ENCODE measurements at places on chromosomes 12 and 14.

GRCh38 chr14:39467889-39468524 lies 35.8 kb upstream of the FBXO33 start:
- DNase-seq: peak; percentile 43

- peak; percentile 77 for DNase-seq
These were observed 13.8 kb downstream of the DTX1 start for GRCh38 chr12:113070117-113070906.

DNA sequence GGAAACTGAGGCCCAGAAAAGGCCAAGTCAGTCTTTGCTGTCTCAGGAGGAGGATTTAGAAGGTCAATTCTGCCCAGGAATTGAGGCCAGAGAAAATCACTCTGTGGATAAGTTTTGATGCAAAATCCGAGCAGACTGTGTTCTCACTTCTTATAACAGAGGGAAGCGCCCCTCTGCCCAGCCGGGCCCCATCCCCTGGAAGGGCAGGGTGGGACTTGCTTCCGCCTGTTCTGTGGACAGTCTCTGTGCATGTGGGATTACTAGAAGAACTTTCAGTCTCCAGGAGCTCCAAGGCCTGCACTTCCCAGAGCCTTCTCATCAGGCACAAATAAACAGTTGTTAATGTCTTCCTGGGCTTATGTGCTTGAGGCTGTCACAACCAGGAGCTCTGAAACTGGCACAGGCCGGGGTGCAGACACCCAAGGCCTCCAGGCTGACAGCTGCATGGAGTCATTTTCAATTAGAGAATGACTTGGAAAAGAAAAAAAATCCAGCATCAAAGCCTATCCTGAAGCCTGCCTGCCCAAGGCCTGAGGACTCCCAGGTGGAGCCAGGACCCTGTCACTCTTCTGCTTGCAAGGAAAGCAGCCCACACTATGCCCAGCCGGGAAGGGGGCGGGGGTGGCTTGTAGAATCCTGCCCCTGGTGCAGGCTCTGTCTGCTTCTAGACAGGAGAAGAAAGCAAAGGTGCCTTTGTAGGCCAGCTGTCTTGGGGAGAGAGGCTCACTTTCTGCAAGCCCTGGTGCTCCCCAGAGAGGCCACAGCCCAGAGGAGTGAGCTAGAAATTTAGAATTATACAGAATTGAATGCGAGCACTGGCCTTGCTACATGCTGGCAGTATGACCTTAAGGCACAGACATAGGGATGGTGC lies 84.7 kb downstream of the NTF3 start:
- DNase-seq: no peak

DNA sequence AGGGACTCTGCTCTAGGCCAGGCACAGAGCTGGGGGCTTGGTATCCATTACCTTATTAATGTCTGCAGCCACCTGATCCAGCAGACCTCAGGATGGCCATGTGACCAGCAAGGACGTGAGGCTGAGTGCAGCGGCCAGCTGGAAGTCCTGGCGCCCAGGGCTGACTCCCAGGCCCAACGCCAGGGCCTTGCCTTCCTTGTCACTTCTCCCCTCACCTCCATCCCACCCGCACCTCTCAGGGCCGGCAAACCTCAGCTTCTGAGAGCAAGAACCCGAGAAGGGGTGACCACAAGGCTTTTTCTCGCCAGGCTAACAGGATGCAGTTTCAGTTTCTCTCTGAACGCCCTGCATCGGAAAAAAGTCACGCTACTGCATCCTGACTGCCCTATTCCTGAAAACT lies 15.4 kb downstream of the RAB35 start:
- DNase-seq: no peak

DNA sequence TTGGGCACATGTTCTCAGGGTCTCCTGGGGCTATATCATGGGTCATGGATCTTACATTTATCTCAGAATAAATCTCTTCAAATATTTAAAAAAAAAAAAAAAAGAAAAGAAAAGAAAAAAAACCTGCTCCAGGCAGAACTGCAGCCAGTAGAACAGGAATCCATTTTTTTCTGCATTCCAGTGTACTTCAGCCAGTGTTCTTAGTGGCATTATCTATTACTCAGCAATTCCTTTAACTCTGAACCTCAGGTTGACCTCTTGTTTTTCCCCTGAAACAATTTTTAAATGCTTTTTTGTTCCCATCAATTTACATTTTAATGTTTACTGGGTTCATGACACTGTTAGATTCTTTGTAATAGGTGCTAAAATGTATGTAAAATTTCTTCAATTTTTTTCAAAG lies 66.7 kb upstream of the STXBP6 start:
- no peak for DNase-seq

DNA sequence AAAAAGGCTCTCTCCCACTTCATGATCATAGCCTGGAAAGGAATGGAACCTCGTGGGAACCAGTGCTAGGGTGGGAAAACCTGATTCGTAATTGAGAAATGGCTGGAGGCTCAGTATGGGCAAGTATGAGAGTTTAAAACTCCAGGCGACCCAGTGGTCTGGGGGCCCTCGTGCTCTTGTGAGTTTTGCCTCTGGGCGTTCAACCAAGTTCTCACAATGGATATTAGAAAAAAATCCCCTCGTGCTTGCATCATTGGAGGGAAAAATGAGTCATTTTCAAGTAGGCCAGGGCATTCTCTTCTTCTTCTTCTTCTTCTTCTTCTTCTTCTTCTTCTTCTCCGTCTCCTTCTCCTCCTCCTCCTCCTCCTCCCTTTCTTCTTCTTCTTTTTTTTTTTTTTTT lies 39.0 kb downstream of the GPR68 start:
- no peak for DNase-seq

DNA sequence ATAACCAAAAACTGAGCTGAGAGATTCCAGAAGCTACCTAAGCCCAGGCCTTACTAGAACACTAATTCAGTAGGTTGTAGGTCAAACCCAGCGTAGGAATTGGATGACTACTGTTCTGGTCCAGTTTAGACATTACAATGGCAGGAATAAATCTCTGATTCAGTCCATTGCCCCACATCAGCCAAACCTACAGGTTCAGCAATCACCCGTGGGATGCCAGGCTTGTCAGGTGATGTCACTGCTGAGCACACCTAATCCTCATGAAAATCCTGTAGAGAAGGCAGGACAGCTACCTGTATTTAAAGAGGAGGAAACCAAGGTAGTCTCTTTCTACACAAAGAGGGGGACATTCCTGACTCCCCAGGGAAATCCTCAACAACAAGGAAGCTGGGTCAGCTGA lies 63.7 kb downstream of the RFX4 start:
- DNase-seq: no peak

DNA sequence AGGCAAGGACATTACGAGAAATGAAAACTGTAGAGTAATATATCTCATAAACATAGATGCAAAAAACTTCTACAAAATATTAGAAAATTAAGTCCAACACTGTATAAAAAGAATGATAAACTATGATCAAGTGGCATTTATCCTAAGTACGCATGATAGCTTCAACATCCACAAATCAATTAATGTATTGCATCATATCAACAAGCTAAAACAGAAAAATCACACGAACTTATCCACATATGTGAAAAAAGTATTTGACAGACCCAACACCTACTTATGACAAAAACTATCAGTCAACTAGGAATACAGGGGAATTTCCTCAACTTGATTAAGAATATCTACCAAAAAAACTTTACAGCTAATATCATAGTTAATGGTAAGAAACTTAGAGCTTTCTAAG lies 129.9 kb upstream of the ALG10 start:
- DNase-seq: no peak

DNA sequence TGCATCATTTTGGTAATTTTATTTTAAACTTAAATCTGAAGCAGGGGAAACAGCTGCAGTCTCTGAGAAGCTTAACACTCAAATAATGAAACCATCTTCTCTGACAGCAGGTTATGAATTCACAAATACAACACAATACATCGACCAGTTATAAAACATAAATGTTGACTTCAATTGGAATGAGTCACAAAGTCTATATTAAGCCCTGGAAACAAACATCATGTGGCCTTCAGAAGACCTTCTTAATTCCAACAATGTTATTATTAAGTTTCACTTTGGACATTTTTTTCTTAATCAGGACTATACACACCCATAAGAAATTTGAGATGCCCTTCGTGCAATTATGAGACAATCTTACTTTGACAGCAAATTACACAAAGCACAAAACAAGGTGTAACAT lies 68.9 kb downstream of the CEP128 start:
- no peak for DNase-seq

DNA sequence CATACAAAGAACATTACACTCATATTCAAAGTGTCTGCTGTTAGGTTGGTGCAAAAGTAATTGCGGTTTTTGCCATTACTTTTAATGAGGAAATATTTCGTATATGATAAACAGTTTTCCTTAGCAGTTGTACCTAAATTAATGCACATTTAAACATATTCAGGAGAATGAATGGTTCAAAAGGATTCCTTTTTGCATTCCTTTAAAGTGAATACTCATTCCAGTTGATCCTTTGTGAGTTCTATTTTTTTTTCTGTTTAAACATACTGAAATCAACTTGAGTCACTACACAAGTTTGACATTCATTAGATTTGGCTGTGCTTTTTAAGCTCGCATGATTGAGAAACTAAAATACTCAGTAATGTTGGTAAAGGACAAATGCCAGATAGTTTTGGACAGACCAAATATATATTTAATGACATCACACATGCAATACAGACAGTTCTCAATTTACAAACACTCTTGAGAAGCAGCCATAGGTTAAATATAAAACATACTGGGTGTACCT lies 13.8 kb upstream of the SLC38A2 start:
- DNase-seq: no peak

DNA sequence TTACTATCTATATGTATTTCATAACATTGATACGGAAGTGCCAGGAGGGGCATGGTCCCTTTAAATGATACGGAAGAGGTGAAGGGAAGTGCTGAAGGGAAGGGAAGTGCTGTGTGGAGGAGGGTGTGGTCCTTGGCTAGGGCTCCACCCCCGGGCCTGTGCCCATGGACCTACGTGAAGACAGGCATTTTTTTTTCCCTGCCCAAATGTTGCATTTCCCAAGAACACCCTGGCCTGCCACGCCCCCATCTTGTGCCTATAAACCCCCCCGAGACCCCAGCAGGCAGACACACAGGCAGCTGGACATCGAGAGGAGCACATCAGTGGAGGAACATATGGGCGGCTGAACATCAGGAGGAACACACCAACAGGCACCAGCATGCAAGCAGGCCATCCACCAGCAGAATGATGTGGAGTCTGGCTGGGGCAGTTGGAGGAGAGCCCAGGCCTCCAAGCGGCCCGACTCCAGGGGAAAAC lies 134.1 kb downstream of the SLC41A2 start:
- no peak for DNase-seq

- DNase-seq: peak; percentile 83
These were observed 1.6 kb upstream of the ASB2 start for GRCh38 chr14:93977790-93978581.

GRCh38 chr14:102500713-102501112 lies 8.9 kb downstream of the ANKRD9 start:
- no peak for DNase-seq

DNA sequence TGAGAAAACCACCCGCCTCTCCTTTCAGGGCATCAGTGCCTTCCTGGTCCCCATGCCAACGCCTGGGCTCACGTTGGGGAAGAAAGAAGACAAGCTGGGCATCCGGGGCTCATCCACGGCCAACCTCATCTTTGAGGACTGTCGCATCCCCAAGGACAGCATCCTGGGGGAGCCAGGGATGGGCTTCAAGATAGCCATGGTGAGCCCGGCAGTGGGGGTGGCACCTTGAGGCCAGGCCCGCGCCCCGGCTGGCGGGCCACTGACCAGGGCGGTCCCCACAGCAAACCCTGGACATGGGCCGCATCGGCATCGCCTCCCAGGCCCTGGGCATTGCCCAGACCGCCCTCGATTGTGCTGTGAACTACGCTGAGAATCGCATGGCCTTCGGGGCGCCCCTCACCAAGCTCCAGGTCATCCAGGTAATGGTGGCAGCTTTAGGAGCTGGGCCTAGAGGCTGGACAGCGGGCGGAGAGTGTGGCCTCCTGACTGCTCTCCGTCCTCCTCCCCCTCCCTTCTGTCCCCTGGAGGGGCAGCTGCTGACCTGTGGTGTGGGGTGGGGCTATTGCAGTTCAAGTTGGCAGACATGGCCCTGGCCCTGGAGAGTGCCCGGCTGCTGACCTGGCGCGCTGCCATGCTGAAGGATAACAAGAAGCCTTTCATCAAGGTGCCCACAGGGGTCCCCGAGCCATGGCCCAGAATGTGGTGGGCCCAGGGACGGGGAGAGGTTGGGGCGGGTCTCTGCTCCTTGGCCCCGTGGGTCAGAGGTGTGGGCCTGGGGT lies 12.8 kb downstream of the ACADS start:
- no peak for DNase-seq

DNA sequence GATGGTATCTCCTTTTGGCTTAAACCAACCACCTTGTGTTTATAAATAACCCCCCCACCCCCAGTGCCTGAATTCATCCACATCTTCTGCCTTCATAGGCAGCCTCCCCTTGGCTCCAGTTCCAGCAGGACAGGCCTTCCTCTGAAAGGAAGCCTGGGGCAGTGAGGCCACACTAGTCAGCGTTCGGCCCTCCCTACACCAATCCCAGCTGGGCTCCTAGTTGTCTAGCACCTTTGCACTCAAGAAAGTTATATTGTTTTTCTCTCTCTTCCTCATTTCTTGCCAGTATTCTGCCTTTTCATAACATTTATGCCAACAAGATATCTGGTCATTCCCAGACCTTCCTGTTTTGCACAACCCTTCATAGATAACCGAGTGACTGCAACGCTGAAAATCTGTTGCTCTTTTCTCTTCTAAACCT lies 73.1 kb upstream of the ACTN1 start:
- no peak for DNase-seq

GRCh38 chr14:100283984-100284881 lies 22.0 kb downstream of the SLC25A29 start:
- no peak for DNase-seq

GRCh38 chr14:74841230-74842207 lies 34.4 kb downstream of the PROX2 start:
- peak; percentile 41 for DNase-seq

DNA sequence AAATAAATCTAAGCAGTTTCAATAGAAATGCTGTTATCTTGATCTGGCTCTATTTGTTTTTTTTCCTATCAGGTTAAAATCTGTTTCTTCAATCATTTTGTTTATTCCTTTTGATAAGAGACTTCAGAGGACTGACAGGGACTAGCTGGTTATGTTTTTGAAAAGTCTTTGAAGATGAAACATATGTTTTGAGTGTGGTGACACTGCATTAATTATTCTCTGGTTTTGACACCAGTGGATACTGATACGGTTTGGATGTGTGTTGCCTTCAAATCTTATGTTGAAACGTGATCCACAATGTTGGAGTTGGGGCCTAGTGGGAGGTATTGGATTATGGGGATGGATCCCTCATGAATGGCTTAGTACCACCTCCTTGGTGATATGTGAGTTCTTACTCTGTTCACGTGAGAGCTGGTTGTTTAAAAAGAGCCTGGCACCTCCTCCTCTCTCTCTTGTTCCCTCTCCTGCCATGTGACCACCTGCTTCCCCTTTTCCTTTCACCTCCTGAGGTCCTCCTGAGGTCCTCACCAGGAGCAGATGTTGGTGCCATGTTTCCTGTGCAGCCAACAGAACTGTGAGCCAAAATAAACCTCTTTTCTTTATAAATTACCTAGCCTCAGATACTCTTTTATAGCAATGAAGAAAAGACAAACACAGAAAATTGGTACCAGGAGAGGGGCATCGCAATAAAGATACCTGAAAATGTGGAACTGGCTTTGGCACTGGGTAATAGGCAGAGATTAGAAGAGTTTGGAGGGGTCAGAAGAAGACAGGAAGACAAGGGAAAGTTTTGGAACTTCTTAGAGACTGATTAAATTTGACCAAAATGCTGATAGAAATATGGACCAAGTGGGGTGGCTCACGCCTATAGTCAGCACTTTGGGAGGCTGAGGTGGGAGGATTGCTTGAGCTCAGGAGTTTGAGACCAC lies 23.0 kb downstream of the RASSF3 start:
- no peak for DNase-seq

- DNase-seq: peak; percentile 56
These were observed 2.0 kb downstream of the BHLHE41 start for GRCh38 chr12:26122681-26123481.

- DNase-seq: no peak
These were observed 181.9 kb upstream of the BMP4 start for GRCh38 chr14:54138354-54139038.
